CD4-positive, alpha-beta T cell treated with Interleukin-12 subunit alpha and Interleukin-12 subunit beta, for 1 hour (primary cell): ENCODE measurements at places on chromosomes 2 and 18.

GRCh38 chr2:44578471-44579093 is 216.8 kb downstream of the CAMKMT start:
- no peak for DNase-seq

DNA sequence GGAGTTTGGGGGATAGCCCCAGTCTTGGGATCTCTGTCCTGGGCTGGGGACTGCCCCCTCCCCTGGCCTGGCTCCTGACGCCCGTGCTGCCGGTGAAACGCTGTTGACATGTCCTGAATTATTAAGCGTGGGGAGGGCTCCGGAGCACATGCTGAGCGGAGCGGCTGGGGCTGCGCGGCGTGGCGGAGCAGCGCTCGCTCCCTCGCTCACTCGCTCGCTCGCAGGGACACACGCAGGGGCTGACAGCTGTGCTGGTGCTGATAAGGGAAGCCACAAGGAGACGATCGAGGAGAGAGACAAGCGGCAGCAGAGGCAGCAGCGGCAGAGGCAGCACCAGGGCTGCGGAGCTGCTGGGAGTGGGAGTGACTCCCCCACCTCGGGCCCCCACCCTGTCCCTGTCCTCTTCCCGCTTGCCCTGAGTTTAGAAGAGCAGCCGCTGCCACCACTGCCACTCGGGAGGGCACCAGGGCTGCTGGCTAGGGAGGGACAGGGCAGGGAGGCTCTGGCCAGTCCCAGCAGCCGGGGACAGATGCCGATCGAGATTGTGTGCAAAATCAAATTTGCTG is at the start of gene ASIC4:
TSS of gene ASIC4 (plus strand) at position 287 of the 566 bp plus-strand sequence. CDS start at position 530, 243 bp downstream.
- DNase-seq, result no peak

- no peak for DNase-seq
Measured at GRCh38 chr2:137302957-137303356, 537.6 kb downstream of the THSD7B start.

- no peak for DNase-seq
Measured at GRCh38 chr2:236794176-236794957, 224.7 kb downstream of the ACKR3 start.

DNA sequence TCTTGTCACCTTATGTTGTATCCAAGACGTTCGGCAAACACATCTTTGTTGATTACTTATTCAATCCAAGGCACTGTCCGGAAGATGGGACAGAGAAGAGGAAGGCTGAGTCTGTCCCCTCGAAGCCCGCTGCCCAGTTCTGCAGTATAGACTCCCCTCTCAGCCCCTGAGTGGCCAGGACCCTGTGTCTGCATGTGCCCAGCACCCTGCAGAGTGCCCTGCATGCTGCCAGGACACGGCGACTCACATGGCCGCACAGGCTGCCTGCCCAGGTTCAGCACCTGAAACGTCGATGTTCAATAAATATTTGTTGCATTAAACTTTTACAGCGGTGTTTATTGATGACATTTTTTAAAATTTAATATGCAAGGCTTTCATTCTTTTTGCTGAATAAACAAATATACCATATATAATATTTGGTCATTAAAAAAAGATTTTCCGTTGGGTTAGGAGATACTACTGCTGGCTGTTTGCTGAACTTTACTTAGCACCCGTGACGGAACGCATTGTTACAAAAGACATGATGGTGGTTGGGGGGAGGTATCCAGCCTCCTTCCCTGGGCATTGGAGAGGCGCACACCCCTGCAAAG is 146.5 kb downstream of the PTGR3 start:
- no peak for DNase-seq

DNA sequence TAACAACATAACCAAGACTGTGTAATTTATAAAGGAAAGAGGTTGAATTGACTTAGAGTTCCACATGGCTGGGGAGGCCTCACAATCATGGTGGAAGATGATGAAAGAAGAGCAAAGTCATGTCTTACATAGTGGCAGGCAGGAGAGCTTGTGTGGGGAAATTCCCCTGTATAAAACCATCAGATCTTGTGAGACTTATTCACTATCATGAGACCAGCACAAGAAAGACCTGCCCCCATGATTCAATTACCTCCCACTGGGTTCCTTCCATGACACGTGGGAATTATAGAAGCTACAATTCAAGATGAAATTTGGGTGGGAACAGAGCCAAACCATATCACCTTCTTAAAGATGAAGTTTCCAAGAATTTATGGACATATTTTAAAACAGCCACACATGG is 2.5 kb upstream of the IL36RN start:
- no peak for DNase-seq

DNA sequence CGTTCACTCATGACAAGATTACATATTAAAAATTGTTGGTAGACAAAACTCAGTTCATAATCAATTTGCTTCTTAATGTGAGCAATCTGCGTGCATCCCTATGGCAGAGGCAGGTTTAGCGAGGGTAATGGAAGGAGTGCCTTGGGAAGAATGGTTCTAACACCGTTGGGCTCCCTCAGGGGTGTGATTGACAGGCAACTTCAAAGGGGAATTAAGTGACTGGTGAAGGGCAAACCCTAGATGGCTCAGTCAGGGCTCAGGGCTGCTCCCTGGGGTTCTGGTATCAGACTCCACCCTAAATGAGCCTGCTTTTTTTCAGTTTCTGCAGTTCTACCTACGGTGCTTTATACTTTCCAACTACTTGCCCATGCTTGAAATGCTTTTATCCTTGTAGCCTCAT is 419.5 kb upstream of the CELF4 start:
- DNase-seq, result no peak

- no peak for DNase-seq
Measured at GRCh38 chr2:191167766-191168165, 17.0 kb upstream of the STAT4 start.

DNA sequence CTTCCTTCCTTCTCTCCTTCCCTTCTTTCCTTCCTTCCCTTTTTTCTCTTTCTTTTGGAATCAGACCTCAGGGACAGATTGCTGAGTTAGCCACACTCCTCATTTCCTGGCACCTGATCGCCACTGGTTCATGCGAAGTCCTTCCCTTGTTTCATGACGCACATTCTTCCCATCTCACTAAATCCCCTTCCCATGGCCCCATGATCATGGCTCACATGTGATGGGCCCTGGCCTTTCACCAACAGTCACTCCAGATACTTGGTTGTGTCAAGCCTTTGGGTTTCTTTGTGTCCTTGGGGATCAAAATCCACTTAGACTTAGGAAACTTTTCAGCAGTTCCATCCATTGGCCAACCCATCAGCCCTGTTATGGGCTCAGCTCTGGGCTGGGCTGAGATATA is 23.8 kb upstream of the ASPRV1 start:
- DNase-seq, result no peak
